ENCODE measurements at places on chromosomes 5 and 9.

- DNase-seq = peak; percentile 10
Measured at GRCh38 chr9:4936823-4937222, 48.2 kb upstream of the JAK2 start.

GRCh38 chr5:107456281-107456715 lies 214.4 kb downstream of the EFNA5 start:
- DNase-seq = no peak

GRCh38 chr9:8254541-8254940 lies 455.0 kb upstream of the DMAC1 start:
- DNase-seq = no peak

- DNase-seq = no peak
Measured at GRCh38 chr5:110653231-110653970, 73.1 kb downstream of the TMEM232 start.

- no peak for DNase-seq
Measured at GRCh38 chr5:52728224-52728623, 59.5 kb upstream of the ITGA1 start.

- DNase-seq = no peak
Measured at GRCh38 chr5:68288707-68289134, 73.2 kb downstream of the PIK3R1 start.

GRCh38 chr9:105693435-105694189 lies 729 bp upstream of the TMEM38B start:
- peak; percentile 15 for DNase-seq

- no peak for DNase-seq
Measured at GRCh38 chr5:58675341-58675740, 92.5 kb downstream of the RAB3C start.

DNA sequence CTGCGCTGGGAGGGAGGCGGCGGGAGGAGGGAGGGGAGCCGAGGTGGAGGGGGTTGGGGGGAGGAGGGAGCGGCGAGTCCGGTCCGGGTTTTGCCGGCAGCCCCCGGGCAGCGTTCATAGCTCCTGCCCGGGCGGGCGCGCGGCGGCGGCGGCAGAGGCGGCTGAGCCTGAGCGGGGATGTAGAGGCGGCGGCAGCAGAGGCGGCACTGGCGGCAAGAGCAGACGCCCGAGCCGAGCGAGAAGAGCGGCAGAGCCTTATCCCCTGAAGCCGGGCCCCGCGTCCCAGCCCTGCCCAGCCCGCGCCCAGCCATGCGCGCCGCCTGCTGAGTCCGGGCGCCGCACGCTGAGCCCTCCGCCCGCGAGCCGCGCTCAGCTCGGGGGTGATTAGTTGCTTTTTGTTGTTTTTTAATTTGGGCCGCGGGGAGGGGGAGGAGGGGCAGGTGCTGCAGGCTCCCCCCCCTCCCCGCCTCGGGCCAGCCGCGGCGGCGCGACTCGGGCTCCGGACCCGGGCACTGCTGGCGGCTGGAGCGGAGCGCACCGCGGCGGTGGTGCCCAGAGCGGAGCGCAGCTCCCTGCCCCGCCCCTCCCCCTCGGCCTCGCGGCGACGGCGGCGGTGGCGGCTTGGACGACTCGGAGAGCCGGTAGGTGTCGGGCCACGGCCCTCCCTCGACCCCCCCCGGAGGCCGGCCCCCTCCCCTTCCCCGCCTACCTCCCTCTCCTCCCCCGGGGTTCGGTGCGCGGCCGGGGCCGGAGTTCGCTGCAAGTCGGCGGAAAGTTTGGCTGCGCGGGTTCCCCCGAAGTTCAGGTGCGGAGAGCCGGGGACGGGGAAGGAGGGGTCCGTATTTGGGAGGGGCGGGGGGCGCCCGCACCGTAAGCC lies at the start of gene CXXC5:
Gene CXXC5 (plus strand): TSS at position 145 of the 877 bp plus-strand sequence. CDS start 32,175 bp downstream, outside the sequence.
- peak; percentile 82 for DNase-seq

DNA sequence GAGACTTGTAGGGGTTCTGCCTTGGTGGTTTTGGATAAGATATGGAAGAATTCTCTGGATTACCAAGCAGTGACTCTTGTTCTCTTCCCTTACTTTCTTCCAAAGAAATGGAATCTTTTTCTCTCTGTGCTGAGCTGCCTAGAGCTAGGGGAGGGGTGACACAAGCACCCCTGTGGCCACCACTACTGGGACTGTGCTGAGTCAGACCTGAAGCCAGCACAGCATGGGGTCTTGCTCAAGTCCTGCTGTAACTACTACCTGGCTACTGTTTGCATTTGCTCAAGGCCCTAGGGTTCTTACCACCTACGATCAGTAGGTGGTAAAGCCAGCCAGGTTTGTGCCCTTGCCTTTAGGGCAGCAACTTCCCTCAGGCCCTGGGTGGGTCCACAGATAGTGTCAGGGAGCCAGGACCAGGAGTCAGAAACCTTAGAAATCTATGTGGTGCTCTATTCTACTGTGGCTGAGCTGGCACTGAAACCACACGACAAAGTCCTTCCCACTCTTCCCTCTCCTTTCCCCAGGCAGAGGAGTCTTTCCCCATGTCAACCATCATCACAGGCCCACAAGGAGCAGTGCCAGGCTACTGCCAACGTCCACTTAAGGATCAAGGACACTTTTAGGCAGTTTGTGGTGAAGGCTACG lies 53.8 kb downstream of the SREK1 start:
- no peak for DNase-seq
